ENCODE measurements at places on chromosomes 11 and 22.
A peak's percentile ranks its signal among the peaks of the same experiment; 100 is the strongest.

- no peak for DNase-seq
Measured at GRCh38 chr11:19873730-19874129, 161.1 kb downstream of the NAV2 start.

DNA sequence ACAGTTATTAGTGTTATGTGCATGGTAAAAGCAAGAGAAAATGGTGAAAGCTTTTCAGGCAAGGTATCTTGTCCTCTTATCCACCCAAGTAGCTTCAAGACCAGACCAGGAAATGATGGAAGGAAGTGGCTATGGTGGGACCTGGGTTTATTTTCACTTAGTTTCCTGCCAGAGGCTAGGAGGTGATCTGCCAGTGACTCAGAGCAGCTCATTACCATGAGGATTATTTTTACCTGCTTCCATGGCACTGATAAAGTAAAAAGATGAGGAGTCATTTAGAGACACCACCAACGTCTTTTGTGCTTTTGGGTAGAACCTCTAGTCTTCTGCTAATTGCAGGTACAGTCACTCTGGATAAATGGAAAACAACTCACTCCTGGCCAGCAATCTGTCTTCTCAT, 339.9 kb upstream of the KIRREL3 start:
- DNase-seq: no peak

DNA sequence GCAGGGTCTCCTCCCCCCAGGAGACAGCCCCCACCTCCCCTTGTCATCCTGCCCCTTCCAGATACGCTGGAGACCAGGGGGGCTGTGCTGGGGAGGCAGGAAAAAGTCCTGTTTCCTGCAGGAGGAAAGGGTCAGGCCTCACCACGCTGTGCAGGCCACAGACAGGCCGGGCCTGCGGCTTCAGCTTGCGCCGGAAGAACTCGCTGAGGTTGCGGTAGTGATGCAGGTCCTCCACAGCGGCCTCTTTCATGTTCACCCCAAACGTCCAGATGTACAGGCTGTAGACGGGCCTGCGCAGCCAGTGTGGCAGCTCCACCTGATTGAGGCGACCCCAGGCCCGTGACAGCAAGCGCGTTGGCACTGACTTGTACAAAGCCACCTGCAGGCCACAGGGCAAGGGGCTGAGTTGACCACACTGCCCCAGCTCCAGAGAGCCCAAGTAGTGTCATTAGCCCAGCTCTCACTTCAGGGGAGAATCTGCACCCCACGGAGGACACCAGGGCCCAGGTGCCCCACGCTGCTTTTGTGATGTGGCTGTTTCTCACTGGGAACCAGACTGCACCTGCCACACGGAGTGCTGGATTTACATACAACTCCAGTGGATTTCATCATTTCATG, 40.4 kb downstream of the PISD start:
- no peak for DNase-seq

DNA sequence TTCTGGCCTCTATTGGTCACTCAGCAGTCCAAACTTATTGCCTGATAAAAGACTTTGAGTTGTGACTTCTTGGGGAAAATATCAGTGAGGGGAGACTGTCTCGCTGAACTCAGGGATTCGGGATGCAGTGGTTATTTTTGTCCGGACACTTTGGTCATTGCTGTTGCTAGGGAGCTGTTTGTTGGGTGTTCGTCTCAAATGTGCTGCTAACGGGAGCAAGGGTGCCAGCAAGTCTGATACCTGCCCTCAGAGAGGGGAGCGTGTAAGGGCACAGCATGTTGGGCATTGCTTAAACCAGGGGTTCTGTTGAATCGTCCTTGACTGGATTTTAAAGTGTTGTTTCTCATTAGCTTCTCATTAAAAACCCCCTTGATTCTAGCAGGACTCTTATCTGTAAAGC, 49.2 kb upstream of the SLC25A18 start:
- no peak for DNase-seq

DNA sequence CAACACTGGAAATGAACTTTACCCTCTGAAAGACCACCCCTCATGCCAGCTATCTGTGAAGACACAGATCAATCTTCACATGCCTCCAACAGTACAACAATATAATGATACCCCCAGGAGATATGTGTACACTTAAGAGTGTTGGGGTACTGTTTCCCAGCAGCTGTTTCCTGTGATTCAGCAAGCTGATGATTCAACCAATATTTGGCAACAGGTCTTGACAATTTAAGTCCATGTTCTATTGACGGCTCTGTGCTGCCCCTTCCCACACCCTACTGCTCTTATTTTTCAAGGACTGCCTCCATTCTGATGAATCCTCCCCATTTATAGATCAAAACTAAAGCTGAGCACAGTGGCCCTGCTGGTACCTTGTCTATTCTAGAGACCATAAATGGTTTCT, 6.6 kb downstream of the SNX19 start:
- DNase-seq: peak; percentile 21

GRCh38 chr11:47611348-47611794, 17.2 kb upstream of the C1QTNF4 start:
- no peak for DNase-seq

GRCh38 chr22:23237841-23238240, 57.5 kb downstream of the BCR start:
- DNase-seq: no peak

DNA sequence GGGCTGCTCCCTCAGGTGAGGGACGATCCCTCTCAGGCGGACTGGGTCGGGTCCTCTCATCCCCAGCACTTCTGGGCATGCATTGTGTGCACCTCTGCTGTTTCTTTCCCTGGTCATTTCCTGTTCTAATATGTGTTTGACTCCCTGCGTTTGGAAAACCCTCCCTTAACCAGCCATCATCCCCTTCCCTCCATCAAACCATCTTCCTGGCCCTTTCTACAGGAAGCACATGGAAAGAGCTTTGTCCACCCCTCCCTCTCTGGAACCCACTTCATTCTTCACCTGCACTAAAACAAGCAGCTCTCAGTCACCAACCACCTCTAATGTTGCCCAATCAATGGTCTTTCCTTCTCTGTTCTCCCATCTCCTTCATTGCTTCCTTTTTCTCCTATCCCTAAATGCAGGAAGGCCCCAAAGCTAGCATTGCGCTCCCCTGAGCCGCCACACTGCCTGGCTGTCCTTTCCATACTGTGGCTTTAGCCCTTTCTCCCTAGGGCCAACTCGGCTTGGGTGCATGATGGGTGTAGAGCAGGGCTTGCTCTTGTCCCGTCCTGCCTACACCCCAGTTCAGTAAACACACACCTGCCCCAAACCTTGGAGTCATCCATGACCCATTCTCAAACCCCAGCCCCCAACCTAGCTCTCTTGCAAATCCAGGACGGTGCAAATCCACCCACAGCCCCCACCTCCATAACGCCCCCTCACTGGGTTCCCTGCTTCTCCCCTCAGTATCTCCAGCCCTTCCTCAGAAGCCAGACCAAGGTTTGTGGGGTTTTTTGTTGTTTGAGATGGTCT, 5.4 kb upstream of the GAS2L1 start:
- no peak for DNase-seq

GRCh38 chr22:32050678-32051515, 7.8 kb downstream of the SLC5A1 start:
- peak; percentile 74 for DNase-seq

- no peak for DNase-seq
Measured at GRCh38 chr11:76185931-76186401, 20.3 kb downstream of the WNT11 start.

GRCh38 chr11:103988595-103988969, 47.9 kb upstream of the DDI1 start:
- no peak for DNase-seq

DNA sequence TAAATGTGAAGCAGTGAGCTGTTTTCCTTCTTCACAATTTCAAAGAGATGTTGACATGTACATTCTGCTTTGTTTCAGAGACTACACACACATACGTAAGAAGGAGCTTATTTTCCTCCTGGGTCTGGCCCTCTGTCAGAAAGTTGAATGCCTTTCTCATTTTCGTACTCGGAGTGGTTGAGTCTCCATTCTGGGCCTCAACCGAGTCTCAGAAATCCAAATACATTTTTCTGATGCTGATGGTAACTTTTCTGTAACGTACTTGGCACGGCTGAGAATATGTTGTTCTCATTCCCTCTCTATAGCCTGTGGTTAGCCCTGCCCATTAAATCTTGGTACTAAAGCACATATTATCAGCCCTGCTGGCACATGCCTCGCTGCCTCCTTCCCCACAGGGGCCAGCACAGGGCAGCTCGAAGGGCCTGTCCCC, 25.3 kb downstream of the PARVA start:
- peak; percentile 49 for DNase-seq

GRCh38 chr11:60345489-60345888, 18.4 kb downstream of the MS4A6E start:
- no peak for DNase-seq

- DNase-seq: peak; percentile 96
Measured at GRCh38 chr11:128530118-128531074, 57.0 kb downstream of the ETS1 start.

GRCh38 chr11:22536071-22536470, 89.6 kb downstream of the FANCF start:
- DNase-seq: peak; percentile 40

- DNase-seq: no peak
Measured at GRCh38 chr11:117479372-117479771, 151.7 kb downstream of the CEP164 start.

DNA sequence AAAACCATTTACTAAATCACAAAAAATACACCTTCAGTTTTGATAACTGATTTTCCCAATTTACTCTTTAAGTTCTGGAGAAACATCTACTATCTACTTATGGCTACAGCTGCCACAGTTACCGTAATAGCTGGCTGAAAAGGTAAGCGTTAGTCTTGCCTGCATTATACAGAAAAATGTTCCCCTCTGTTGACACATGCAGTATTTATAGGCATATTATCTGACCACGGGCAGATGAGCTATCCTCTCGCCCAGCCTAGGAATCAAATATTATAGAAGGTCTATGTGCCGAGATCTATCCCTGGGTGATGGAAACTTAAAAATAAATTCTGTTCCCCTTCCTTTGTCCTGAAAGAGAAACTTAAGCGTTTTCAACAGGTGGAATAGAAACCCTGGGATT, 283.8 kb downstream of the CADM1 start:
- DNase-seq: no peak

DNA sequence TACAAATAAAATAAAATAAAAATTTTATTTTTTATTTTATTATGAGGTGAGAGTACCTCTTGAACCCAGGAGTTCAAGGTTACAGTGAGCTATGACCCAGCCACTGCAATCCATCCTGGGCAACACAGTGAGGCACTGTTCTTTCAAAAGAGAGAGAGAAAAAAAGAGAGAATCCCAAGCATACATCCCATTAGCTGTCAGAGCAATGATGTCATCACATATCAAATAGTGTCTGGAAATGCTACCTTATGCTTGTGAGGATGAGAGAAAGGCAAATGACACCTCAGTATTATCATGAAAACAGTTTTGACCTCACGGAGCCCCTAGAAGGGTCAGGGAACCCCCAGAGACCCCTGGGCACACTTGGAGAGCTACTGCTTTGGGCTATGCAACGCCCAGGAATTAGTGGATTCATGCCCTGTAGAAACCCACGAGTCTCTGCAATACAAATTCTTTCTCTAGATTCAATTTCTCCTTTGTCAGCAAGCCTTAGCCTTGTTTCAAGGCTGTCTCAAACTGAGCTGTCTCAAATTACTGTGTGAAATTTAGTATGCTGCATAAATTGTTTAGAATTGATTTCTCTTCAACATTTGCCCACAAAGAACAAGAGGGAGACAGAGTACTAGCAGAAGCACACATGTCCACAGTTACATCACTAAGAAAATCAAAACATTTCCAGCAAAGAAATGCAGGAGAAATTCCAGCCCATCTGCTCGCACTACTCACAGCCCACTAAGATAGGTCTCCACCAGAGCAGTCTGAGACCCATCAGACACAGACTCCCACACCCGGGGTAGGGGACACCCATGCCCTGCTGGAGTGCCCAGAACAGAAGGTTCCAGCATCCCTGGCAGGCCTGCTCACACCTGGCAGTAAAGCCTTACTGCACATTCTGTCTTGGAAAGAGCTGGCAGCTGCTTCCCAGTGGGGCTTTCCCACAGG, 18.1 kb downstream of the DGCR2 start:
- DNase-seq: peak; percentile 17

GRCh38 chr11:35235936-35236666, 97.1 kb downstream of the CD44 start:
- peak; percentile 19 for DNase-seq

- DNase-seq: no peak
Measured at GRCh38 chr11:115471367-115471766, 32.8 kb downstream of the CADM1 start.

DNA sequence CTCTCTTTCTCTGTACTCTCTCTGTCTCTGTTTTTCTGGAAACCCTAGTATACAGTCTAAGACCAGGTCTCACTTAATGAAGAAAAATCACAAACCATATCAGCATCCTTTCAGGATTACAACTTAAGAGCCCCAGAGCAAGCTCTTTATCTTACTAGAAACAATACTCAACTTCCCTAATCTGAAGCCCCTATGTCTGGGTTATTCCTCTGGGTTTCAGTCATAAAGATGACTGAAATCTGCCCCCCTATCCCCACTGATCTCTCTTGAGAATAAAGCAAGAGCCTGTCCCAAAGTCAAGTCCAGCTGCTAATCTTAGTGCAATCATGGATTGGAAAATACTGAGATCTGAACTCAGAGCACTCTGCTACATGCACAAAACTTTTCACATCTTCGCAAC, 53.9 kb upstream of the PICALM start:
- DNase-seq: no peak

GRCh38 chr11:67022341-67022933, 497 bp upstream of the SYT12 start:
- DNase-seq: peak; percentile 46

DNA sequence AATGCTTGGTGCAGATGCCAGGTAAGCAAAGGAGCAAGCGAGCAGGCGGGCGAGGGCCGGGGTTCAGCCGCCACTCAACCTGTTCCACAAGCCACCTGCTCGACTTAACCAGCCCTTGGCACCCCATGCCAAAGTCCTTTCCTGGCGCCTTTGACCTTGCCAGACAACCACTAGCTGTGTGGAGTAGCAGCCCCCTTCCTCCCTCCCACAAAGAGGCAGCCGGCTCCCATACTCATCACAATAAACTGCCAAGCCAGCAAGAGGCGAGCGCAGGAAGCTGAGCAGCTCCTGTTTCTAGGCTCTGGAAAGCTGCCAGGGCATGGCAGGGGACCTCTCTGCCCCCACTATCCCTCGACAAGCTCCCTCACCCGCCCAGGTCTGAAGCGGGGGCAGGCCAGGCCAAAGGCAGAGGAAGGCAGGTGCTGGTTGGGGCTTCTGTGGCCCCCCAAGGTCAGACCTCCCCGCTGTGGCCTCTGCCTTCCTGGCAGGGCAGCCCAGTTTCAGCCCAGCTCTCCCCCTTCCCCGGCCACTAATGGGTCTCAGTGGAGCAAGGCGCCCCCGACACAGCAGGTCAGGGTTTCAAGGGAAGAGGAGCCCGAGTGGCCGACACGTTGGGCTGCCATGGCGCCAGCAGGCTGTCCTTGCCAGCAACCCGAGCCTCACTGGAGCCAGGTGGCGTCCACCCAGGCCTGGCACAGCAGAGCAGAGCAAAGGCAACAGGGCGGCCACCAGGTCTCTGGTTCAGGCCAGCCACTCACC, 15.3 kb downstream of the MACROD1 start:
- no peak for DNase-seq

GRCh38 chr11:46456269-46457001, 64.9 kb upstream of the CHRM4 start:
- no peak for DNase-seq
